Fibroblast of lung (primary cell): ENCODE measurements at places on chromosomes 4 and X. TPM values are rescaled to one million over a fixed set of nuclear protein-coding genes. Genes with fewer than 3 reads are reported as not detected.

XIAP gene
- polyA plus RNA-seq, result 21.5 and 21.8 TPM in 2 replicates

- no peak for DNase-seq
Observed at GRCh38 chr4:157012296-157012695, 40.7 kb upstream of the PDGFC start.

DNA sequence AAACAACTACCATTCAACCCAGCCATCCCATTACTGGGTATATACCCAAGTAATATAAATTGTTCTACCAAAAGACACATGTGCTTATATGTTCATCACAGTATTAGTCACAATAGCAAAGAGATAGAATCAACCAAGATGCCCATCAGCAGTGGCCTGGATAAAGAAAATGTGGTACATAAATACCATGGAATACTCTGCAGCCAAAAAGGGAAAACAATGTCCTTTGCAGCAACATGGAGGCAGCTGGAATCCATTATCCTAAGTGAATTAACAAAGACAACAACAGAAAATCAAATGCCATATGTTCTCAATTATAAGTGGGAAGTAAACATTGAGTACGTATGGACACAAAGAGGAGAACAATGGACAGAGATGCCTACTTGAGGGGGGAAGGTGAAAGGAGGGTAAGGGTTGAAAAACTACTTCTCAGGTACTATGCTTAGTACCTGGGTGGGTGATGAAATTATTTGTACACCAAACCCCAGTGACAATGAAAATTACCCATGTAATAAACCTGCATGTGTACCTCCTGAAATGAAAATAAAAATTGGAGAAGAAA, 632.1 kb upstream of the AADAT start:
- DNase-seq, result no peak

DOK7 gene
- not detected in 2 replicates for polyA plus RNA-seq

MAGEC3 gene
- not detected in 2 replicates for polyA plus RNA-seq

CT47B1 gene
- not detected in 2 replicates for polyA plus RNA-seq

PPBP gene
- not detected in 2 replicates for polyA plus RNA-seq
